ENCODE measurements at places on chromosomes 6 and 20.

DNA sequence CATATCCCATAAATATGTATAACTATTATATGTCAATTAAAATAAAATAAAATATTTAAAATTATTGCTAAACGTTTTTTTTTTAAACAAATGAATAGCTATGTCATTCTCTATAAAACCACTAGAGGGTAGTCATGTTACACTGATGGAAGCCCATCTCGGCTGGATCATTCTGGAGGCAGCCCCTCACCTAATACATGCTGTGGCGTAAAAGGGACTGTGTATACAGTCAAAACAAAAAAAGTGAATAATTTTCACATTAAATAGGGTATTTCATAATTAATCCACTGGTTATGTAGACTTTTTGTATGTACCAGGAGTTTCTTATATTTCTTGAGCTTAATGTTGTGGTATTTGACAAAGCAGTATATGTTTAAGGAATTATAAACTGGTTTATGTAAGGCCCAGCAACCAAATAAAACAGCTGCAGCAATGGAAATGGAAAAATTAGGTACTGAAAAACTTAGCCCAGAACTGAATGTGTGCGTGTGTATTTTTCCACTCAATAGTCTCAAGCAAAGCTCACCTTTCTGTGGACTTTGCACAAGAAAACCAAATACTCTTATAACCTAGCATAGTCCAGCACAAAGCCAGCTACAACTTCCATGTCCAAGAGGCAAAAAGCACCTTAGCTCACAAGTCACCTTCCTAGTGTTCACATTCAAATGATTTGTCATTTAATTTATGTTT lies 81.7 kb downstream of the COL9A1 start:
- no peak for DNase-seq

DNA sequence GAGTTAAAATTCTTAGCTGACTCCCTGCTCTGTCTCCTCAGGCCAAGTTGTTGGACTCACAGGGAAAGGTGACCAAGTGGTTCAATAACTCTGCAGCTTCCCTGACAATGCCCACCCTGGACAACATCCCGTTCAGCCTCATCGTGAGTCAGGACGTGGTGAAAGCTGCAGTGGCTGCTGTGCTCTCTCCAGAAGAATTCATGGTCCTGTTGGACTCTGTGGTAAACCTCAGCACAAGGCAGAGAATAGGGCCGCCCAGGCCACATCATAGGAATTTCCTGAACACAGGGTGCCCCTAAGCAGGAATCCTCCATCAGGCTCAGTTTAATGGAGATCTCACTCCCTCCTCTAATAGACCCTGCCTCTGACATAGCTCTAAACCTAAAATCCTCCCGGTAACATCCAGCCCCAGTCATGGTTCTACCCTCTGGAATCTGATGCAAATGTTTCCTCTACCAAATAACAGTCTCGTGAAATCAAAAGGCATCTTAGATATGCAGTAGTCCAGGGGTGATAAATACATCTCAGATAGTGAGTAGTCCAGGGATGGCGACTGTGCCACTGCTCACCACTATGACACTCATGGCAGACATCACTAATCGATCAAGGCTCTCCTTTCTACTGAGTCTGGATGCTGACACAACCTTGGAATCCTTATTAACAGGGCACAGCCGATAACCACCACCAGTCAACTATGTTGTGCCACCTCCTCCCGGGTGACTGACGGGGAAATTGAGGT lies 18.3 kb downstream of the BPIFB1 start:
- no peak for DNase-seq

DNA sequence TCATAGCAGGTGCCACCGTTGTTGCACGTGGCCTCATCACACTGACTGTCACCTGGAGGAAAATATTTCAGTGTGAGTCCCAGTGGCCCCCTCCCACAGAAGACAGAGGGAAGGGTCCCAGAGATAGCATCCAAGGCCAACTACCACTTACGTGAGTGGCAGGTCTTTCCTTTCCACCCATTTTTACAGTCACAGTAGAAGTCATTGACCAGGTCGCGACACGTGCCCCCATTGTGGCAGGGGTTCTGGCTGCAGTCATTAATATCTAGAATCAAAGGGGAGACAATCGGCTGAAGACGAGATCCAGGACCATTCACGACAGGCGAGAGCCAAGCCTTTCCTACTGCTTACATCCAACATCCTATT lies 28.6 kb downstream of the JAG1 start:
- no peak for DNase-seq

DNA sequence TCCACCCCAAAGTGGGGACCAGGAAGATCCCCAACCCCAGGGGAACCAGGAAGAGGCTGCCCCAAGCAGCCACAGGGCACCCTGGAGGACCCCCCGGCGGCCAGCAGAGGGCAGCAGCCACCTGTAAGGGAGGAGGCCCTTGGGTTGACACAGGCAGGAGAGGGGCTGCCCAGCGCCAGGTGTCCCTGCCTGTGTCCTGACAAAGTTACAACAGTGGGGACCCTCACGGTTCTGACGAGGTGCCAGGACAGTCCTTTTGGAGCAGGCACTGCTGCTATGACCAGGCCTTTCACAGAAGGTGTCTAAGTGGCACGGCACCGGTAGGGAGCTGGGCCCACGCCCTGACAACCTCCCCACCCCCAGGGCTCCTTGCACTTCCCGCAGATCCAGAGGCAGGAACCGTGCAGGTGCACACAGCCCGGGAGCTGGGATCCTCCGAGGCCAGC lies 176.7 kb downstream of the BMP7 start:
- peak; percentile 73 for DNase-seq

GRCh38 chr6:161272635-161273273 lies 1.1 kb downstream of the AGPAT4 start:
- no peak for DNase-seq

DNA sequence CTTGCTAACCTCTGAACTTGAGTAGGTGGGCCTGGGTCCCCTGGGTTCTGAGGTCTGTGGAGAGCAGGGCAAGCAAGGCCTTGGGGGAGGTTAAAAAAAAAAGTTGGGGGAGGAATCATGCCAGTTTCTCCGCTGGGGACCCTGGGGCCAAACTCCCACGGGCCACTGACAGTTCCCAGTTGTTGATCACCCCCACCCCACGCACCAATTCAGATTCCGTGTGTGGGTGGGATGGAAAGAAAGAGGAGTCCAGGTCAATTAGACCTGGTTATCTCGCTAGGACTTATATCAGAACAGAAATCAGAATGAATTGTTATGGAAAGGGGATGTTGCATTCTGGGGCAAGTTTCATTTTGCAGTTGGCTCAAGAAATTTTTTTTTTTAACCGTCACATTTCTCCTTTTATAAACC lies 46.7 kb upstream of the SUPT3H start:
- DNase-seq = no peak

DNA sequence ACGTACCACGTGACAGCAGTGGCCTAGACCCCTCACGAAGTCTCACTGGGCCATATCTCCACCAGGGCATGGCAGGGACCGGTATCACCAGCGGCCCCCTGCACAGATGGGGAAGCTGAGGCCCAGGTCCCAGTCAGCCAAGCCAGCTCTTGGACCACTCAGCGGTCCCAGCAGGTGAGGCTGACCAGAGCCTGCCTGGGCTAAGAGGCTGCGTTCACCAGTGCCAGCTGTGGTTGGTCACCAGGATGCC lies 2.6 kb upstream of the MRGBP start:
- DNase-seq = no peak

DNA sequence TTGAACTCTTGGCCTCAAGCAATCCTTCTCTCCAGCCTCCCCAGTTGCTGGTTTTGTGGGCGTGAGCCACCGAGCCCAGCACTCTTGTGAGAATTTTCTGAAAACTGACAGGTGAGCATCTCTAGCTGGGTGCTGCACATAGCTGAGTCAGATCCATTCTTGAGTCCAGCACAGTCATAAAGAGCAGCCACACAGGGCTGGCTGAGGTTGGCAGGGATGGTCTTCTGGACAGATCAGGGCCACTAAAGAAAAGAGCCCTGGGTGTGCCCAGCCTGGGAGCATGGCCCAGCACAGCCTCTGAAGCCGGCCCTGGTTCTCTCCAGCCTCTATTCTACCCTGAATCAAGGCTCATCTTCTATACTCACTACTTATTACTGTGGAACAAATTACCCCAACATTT lies 11.5 kb downstream of the DLGAP4 start:
- DNase-seq = no peak

GRCh38 chr20:64022671-64023360 lies 13.2 kb upstream of the C20orf204 start:
- DNase-seq = no peak

DNA sequence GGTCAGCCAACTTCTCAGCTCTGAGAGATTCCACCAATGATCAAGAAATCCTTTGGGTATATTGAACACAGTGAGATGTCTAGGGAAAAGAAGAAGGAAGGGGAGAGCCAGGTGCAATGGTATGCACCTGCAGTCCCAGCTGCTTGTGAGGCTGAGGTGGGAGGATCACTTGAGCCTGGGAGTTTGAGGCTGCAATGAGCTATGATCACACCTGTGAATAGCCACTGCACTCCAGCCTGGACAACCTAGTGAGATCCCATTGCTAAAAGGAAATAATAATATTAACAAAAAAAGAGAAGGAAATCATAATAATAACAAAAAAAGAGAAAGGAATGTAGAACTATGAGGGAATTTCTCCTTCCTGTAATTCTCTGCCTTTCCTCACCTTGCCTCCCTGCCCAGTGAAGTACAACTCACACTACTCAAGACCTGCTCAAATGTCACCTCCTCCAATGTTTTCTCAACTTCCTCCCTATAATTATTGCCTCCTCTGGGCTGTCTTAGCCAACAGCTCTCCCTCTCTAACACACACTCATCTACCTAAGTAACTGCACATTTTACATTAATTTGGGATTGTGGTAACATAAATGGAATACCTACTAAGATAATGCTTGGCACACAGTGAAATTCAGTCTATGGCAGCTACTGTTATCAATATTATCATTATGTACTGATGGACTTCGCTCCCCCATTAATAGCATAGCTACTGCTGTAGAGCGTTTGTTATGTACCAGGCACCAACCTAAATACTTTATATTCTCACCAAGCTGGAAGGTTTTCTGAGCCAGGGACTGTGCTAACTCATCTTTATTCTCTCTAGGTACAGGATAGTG lies 103.6 kb downstream of the KIF13A start:
- DNase-seq = no peak
